ENCODE measurements at places on chromosomes 13 and 19. TPM values are rescaled to one million over a fixed set of nuclear protein-coding genes. Genes with fewer than 3 reads are reported as not detected.

DNA sequence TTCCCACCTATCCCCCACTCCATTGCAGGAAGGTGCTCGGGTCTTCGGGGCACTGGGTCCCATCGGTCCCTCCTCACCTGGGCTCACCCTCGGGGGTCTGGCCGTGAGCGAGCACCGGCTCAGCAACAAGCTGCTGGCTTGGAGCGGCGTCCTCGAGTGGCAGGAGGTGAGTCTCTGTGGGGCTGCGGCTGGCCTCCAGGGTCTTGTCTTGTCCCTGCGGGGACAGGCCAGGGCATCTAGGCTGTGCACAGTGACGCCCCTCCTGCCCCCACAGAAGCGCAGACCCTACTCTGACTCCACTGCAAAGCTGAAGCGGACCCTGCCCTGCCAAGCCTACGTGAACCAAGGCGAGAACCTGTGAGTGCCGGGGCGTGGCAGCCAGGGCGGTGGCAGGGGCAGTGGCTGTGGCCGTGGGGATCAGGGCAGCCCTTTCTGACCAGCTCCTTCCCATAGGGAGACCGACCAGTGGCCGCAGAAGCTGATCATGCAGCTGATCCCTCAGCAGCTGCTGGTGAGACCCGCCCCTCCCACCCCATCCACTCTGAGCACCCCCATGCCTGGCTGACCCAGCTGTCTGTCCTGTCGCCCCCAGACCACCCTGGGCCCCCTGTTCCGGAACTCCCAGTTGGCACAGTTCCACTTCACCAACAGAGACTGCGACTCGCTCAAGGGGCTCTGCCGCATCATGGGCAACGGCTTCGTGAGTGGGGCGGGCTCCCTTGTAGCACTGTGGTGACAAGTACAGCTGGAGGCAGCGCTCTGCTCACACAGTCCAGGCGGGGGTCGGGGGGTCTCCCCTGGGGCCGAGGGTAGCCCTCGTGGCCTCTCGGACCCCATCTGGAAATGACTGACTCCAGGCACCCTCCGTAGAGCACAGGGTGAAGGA, 3.7 kb downstream of the PTOV1 start:
- H3K27ac ChIP-seq: no peak overlapping the region
- no peak for DNase-seq
- peaks cover 12% of the 10 kb centered on the region for H3K36me3 ChIP-seq
- no peaks in the 10 kb centered on the region for H3K27me3 ChIP-seq
- H3K4me1 ChIP-seq: peaks cover 12% of the 10 kb centered on the region
- H3K4me3 ChIP-seq: no peak overlapping the region

DNA sequence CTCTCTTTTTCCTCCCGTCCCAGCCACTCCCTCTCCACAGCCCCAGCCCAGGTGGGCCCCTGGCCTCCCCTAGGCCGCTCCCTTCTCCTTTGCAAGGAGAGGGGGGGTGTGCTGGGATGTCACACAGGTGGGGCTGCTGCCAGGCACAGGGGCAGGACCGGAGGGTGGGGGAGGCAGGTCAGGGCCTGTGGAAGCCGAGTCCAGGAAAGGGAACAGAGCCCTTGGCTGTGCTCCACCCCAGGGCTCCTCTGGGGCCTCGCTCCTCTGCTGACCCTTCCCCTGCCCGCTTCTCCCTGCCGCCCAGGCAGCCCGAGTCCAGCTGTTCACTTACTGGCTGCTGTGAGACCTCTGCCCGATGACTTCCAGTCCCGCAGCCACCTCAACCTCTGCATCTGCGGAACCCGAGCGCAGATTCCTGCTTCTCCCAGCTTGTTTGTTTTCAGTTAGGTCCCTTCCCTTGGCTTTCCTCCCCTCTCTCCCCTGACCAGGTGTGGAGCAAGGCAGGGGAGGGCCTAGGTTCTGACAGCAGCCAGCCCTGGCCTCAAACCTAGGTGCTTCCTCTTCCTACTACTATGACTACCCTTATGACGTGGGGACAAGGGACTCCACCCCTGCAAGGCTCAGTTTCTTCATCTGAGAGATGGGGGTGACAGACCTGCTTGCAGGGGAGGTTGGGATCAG, 850 bp upstream of the KLK11 start:
- H3K4me1 ChIP-seq: no peaks in the 10 kb centered on the region
- H3K27me3 ChIP-seq: no peaks in the 10 kb centered on the region
- H3K36me3 ChIP-seq: no peaks in the 10 kb centered on the region
- no peak overlapping the region for H3K27ac ChIP-seq
- no peak overlapping the region for H3K4me3 ChIP-seq

Gene LAIR1
- 44.4 TPM for total RNA-seq

DNA sequence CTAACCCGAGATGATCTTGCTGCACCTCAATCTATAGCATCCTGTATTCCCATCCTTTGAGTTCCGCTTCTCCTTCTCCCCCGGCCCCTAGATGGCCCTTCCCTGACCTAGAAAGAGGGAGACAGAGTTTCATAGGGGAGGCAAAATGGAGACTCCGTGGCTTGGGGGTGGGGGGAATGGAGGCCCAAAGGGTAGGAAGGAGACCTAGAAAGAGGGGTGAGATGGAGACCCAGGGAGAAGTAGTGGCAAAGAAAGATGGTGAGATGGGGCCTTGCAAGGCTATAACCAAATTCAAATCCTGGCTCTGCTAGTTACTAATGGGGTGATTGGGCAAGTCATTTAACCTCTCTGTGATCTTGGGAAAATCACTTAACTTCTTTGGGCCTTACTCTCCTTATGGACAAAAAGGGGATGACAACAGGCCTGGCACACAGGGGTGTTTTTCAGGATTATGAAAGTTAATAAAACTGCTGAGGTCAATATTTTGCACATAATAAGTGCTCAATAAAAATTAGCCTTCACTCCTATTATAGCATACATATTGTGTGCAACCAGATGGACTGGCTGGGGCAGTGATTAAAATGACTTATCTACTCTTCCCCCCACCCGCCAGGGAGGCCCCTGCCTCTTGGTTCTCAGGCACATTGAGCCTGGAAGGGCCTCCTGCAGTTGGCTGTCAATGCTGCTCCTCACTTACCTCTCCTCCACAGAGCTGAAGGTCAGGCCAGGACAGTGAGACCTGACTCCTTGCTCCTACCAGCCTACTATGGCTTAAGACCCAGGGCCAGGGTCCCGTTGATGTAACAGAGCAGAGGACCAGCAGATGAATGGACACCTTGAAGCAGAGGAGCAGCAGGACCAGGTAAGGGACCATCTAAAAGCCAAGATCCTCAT, 633 bp downstream of the SPHK2 start:
- DNase-seq: no peak
- peak overlapping the region; percentile 99 for H3K4me3 ChIP-seq
- no peaks in the 10 kb centered on the region for H3K27me3 ChIP-seq
- H3K4me1 ChIP-seq: peaks cover 25% of the 10 kb centered on the region
- H3K36me3 ChIP-seq: peaks cover 26% of the 10 kb centered on the region

Gene DMPK
- 33.6 TPM for total RNA-seq

DNA sequence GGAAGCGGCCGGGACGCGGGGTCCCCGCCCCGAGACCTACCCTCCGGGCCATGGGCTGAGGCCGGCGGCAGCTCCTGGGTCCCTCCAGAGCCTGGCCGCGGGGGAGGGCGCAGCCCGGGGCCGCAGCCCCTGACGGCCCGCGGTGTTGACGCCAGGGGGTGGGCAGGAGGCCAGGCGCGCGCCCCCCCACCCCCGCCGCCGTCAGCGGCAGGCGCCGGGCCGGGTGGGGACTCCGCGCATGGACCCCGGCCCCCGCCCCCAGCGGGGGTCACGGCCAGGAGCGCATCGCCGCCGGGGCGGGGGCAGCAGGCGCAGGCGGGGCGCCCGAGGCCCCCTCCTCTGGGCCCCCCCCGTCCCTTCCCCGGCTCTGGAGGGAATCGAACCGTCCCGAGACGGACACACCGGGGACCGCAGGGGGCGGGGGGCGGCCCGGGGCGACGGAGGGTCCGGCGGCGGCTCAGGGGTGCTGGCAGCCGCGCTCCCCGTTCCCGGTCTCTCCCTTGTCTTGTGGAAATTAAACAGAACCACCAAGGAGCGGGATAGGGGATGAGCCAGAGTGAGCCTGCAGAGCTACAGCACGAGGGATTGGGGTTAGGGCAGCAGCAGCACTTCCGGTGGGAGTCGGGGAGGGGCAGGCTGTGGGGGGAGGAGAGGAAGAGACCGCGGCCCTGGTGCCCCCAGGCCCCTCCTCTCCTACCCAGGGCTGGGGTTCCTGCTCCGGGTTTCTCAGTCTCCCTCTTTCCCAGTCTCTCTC, at the start of gene MEIS3:
TSS of gene MEIS3 (minus strand) at position 498 of the 754 bp plus-strand sequence. CDS start at position 52, 446 bp downstream.
- no peak for DNase-seq
- H3K4me1 ChIP-seq: no peaks in the 10 kb centered on the region
- no peak within 1 kb of the TSS for H3K27ac ChIP-seq
- no peaks in the 10 kb centered on the region for H3K36me3 ChIP-seq

Gene USHBP1
- 0.62 TPM for total RNA-seq

DNA sequence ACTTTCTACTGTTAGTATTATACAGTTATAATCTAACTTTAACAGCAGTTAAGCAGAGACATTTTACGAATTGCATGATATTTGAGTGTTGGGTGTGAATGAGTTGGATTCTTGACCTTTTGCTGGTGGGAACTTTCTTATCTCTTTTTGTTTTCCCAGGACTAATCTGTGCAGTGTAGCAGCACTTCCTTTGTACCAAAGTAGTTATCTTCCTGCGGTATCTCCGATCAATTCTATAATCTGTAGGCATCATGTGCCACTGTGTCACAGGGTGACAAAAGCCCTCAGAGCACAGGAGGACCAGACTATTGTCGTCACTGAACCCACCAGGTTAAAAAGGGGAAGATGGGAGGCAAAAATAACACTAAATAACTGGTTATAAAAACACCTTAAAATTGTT, 823.5 kb downstream of the GPC5 start:
- H3K4me3 ChIP-seq: no peak overlapping the region
- H3K27ac ChIP-seq: no peak overlapping the region
- no peaks in the 10 kb centered on the region for H3K27me3 ChIP-seq

DNA sequence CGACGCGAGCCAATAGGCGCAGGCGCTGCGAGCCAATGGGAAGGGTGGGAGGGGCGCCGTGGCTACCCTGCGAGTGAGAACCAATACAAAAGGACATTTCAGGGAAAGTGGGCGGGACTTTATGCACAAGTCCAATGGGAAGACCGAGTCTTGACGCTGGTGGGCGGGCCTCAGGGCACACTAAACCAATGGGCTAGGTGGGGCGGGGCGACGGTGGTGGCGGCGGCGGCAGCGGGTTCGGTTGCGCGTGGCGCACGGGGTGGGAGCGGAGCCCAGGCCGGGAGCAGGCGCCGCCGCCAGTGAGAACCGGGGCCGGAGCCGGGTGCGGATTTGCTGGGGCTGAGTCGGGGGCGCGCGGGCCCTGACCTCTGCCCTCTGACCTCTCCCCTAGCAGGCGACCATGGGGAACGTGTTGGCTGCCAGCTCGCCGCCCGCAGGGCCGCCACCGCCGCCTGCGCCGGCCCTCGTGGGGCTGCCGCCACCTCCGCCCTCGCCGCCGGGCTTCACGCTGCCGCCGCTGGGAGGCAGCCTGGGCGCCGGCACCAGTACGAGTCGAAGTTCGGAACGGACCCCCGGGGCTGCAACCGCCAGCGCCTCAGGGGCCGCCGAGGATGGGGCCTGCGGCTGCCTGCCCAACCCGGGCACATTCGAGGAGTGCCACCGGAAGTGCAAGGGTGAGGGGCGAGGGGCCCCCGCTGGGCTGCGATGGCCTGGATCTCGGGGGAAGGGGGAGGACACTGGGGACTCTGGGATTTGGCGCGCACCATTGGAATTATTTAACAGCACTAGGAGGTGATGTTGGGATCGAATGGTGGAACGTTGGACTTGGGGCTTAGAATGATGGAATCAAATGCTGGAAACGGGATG, at the start of gene TOMM40:
TSS of gene TOMM40 (plus strand) at position 239 of the 867 bp plus-strand sequence. CDS start at position 401, 162 bp downstream.
- peaks cover 19% of the 10 kb centered on the region for H3K36me3 ChIP-seq
- H3K4me1 ChIP-seq: peaks cover 19% of the 10 kb centered on the region
- no peaks in the 10 kb centered on the region for H3K27me3 ChIP-seq
- peak within 1 kb of the TSS; percentile 83 for H3K4me3 ChIP-seq
- peak within 1 kb of the TSS; percentile 96 for H3K27ac ChIP-seq

DNA sequence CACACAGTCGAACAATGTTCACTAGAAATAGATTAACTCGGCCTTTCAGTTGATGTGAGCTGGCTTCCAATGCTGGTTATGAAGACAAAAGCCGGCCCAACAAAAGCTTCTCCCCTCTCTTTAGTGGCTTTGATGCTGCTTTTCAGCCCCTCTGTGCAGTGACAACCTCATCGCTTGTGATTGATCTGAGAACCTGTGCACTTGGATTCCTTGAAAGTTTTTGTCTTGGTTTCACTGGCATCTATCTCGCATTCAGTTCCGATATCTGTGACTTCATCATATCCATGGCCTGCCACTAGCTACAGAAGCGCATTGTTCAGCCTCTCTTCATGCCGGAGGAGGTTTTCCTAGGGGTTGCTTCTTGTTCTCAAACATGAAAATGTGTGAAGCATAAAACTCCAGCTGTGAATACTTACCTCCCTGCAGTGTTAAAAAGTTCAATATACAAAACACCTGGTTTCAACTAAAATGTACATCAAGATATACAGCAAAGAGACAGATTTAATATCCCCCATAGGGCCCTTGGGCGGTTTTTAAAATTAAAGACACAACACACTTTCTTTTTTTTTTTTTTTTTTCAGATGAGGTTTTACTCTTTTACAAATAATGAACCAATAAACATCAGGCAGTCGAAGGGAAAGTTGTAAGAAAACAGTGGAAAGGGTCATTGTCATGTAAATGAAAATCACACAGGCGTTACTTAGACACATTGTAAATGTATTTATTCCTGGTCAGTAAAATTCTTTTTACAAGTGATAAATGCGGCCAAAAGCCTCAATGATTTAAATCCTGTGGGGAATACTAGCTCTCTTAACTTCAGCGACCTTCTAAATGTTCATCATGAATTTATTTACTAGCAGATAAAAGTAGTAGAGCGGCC, 1252.8 kb downstream of the EFNB2 start:
- no peaks in the 10 kb centered on the region for H3K27me3 ChIP-seq
- H3K36me3 ChIP-seq: no peaks in the 10 kb centered on the region
- no peaks in the 10 kb centered on the region for H3K4me1 ChIP-seq
- DNase-seq: no peak

Gene PCDH17
- total RNA-seq: 0.08 TPM

GRCh38 chr13:76148374-76148773, 512.2 kb downstream of the LMO7 start:
- no peak for DNase-seq
- H3K36me3 ChIP-seq: no peaks in the 10 kb centered on the region
- H3K4me3 ChIP-seq: no peak overlapping the region
- H3K27ac ChIP-seq: no peak overlapping the region
- no peaks in the 10 kb centered on the region for H3K4me1 ChIP-seq
- no peaks in the 10 kb centered on the region for H3K27me3 ChIP-seq

DNA sequence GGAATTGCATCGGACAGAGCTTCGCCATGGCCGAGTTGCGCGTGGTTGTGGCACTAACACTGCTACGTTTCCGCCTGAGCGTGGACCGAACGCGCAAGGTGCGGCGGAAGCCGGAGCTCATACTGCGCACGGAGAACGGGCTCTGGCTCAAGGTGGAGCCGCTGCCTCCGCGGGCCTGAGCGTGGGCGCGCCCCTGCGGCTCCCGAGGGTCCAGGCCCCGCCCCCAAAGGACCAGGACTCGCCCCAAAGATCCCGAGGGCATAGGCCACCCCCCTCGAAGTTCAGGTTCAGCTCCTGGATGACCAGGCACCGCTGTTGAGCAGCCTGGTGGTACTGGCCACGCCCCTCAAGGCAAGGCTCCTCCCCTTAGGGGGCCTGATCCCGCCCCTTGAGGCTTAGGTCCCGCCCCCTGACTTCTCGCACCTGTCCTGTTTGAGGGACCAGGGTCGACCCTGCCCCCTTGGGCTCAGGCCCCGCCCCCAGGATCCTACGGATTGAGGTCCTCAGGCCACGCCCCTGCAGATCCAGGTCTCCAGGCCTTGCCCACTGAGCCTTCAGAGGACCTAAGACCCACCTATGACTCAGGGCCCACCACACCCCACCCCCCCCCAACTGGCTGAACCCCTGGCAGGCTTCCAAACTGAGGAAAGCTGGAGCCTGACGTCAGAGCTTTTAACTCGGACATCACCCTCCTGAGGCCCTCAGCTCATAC, 43.1 kb downstream of the CYP4F22 start:
- peaks cover 7% of the 10 kb centered on the region for H3K4me1 ChIP-seq
- H3K27ac ChIP-seq: no peak overlapping the region
- no peaks in the 10 kb centered on the region for H3K36me3 ChIP-seq
- H3K4me3 ChIP-seq: no peak overlapping the region

All from GM12878 (cell line).